ENCODE measurements at places on chromosomes 6 and 20.

DNA sequence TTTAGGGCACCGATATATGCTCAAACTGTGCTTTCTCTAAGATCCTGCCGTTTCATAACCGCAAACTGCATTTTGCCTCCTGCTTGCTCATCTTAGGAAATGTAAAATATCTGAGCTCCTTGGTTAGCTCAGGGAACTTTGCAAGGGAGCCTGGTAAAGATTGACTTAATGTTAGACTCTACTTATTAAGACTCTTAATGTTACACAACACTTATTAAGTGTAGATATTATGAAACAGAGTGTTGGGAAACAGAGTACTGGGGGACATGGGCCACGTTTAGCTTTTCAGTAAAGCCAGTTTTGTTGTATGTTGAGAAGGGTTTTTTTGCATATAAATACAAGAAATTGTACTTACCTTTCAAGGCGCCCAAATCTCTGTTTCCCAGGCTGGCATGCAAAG lies 1.9 kb downstream of the LTV1 start:
- no peak for DNase-seq

- DNase-seq: no peak
Measured at GRCh38 chr6:16168121-16168520, 39.2 kb downstream of the MYLIP start.

GRCh38 chr6:43149265-43149664 lies 21.8 kb upstream of the SRF start:
- DNase-seq: no peak

- DNase-seq: no peak
Measured at GRCh38 chr6:155325700-155326516, 11.6 kb upstream of the TFB1M start.

DNA sequence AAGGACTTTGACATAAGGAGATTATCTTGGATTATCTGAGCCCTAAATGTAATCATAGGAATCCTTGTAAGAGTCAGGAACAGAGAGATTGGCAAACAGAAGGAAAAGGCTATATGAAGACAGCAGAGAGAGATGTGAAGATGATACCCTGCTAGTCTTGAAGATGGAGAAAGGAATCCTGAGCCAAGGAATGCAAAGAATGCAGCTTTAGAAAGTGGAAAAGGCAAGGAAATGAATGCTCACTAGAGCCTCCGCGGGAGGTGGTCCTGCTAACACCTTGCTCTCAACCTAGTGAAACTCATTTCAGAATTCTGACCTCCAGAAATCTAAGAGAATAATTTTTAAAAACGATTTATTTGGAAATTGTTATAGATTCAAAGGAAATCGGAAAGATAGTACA lies 117.1 kb downstream of the TBXT start:
- no peak for DNase-seq

GRCh38 chr6:168061269-168062210 lies 17.5 kb downstream of the FRMD1 start:
- no peak for DNase-seq

- no peak for DNase-seq
Measured at GRCh38 chr20:23634985-23635767, 2.6 kb downstream of the CST3 start.

DNA sequence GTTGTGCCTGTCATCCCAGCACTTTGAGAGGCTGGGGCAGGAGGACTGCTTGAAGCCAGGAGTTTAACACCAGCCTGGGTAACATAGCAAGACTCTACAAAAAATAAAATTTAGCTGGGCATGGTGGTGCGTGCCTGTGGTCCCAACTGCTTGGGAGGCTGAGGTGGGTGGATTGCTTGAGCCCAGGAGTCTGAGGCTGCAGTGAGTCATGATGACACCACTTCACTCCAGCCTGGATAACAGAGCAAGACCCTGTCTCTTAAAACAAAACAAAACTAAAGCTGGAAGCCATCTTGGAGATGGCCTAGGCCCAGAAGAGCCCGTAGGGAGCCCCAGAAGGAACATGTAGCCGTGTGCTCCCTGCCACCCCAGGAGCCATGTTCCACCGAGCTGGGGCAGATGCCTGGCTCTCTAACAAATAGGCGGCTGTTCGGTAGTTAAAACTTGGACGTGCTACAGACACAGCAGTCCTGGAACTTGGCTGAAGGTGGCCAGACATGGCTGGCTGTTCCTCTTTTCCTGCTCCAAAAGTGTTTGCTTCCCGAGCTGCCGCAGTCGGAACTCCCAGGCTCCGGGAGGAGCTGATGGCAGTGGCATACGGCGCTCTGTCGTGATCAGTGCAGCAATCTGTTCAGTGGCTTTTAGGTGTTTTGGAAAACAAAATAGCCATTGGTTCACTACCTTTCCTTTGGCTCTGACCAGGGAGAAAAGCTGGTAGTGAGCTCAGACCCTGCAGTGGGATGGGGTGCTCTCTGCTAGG lies 37.0 kb downstream of the DYNLT1 start:
- peak; percentile 79 for DNase-seq

GRCh38 chr6:109327959-109328358 lies 54.3 kb downstream of the CD164 start:
- no peak for DNase-seq

DNA sequence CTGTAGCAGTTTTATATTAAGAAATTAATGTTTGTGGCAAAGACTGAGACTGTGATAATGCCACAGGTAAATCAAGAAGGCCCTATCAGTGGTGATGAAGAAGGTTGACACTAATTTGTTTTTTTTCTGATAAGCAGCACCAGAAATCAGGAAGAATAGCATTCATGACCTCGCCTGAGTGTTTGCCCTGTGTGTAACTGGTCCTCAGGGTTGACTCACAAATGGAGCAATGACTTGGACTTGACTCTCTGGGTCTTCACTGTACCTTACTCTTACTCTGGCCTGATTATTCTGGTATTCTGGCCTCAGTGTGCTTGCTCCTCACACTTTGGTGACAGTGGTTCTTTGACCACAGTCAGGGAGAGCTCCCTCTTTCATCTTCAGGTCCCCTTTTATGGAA lies 243.9 kb downstream of the HAO1 start:
- no peak for DNase-seq

- no peak for DNase-seq
Measured at GRCh38 chr6:193773-194310, 98.4 kb upstream of the DUSP22 start.

GRCh38 chr20:8997701-8998117 lies 71.2 kb upstream of the PLCB4 start:
- no peak for DNase-seq

- DNase-seq: no peak
Measured at GRCh38 chr6:156989159-156989806, 212.1 kb downstream of the ARID1B start.

GRCh38 chr20:51938559-51939258 lies 136.4 kb upstream of the SALL4 start:
- DNase-seq: no peak

DNA sequence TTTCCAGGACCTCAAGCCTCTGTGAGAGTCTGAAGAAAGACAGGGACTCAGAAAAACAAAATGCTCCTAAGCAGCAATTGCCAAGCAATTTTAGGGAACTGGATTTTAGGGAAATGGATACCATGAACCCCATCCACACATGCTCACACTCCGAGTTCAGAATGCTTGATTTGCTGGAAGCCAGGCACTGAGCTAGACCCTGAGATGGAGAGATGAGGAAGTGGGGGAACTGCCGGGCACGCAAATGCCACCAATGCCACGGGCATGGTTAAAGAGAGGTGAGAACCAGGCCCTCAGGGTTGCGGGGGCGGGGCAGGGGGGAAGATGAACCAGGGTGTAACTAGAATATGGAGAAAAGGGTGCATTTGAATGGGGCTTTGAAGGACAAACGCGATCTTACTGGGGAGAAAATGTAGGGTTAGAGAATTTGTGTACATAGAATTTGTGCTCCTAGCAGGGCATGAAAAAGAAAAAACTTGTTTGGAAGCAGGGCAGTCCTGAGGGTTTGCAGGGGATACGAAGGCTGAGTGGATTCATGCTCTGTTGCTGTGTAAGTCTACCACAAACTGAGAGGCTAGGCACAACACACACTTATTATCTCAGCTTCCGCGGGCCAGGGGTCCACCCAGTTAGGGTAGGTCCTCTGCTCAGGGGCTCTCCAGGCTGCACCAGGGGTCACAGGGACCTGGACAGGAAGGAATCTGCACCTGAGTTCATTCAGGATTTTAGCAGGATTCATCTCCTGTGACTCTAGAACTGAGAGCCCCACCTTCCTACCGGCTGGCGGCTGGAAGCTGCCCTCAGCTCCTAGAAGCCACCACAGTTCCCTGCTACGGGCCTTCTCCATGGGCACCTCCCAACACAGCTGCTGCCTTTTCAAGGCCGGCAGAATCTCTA lies 108.0 kb downstream of the SNX5 start:
- DNase-seq: peak; percentile 4

GRCh38 chr20:16898433-16898832 lies 150.3 kb downstream of the OTOR start:
- no peak for DNase-seq

DNA sequence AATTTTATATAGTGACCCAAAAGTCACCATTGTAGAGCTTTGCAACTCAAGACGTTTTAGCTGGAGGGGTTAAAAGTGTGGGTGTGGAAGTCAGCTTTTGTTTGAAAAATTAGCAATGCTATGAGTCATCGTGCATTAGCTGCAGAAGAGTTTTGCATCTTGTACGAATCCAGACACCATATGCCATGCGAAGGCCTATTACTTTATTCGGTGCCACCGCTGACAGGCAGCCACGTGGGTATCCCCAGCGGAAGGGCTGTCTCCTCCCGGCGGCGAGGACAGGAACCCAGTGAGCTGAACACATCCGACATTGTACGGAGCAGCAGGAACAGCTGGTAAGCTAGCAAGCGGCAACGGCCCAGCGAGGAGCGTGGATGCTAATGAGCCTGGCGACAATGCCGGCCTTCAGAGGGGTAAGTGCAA lies 84.4 kb downstream of the INSM1 start:
- peak; percentile 45 for DNase-seq

GRCh38 chr6:156910938-156911337 lies 133.8 kb downstream of the ARID1B start:
- DNase-seq: no peak

- no peak for DNase-seq
Measured at GRCh38 chr20:41242807-41243206, 74.7 kb downstream of the ZHX3 start.

DNA sequence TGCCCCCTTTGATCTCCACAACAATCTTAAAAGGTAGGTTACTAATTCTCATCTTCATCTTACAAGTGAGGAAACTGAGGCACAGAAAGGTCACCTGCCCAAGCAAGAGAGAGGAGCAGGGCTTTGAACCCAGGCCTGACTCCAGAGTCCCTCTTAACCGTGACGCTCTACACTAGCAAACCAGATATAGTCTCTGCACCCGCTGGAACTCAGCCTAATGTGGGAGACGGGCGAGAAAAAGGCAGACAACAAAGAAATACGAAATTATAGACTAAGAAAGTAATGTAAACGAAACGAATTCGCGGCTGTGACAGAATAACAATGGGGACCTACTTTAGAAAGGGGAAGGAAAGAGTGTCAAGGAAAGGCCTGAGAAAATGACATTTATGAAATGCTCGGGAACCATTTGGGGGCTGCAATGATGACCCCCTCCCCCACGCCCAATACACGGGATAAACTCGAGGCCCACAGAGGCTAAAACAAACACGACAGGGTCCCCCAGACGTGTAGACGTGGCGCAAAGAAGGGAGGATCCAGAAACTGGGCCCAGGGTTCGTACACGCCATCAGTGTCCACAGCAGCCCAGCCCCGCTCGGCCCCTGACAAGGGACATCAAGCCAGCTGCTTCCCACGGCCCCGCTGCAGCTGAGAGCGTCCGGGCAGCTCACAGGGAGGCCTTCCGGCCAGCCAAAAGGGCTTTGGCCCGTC lies 637 bp downstream of the TRPC4AP start:
- DNase-seq: no peak

- DNase-seq: no peak
Measured at GRCh38 chr6:1689141-1689540, 79.4 kb downstream of the FOXC1 start.

- DNase-seq: peak; percentile 41
Measured at GRCh38 chr6:127267646-127268625, 1.3 kb downstream of the RNF146 start.

DNA sequence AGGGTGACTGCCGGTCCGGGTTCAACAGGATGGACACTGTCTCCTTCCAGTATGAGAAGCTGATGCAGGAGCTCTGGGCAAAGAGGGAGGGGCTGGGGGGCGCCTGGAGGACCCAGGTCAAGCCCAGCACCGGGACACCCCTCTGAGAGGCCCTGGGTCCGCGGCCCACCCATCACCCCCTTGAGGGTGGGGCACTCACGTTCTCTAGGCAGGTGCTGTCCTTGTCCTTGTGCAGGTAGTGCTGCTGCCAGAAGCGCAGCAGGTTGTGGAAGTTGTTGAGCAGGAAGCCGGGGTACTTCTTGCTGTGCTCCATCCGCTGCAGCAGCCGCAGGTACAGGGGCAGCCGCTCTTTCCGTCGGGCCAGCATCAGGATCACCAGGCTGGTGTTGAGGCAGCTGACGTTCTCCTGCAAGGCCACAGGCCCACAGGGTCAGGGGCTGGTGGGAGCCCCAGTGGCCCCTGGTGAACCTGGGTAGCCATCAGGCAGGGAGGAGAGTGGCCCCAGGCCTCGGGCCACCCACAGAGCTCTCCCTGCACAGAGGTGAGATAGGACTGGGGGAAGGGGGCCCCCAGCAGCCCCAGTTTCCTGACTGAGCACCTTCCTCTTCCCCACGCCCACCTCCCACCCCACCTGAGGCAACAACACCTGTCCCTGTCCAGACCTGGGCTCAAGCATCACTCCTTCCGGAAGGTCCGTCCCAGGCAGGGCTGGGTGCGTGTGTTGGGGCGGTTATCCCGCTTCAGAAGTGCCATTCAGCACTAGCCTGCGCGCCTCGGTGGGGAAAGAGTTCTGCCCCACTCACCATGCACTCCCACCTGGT lies 47.8 kb downstream of the MYH7B start:
- DNase-seq: no peak

DNA sequence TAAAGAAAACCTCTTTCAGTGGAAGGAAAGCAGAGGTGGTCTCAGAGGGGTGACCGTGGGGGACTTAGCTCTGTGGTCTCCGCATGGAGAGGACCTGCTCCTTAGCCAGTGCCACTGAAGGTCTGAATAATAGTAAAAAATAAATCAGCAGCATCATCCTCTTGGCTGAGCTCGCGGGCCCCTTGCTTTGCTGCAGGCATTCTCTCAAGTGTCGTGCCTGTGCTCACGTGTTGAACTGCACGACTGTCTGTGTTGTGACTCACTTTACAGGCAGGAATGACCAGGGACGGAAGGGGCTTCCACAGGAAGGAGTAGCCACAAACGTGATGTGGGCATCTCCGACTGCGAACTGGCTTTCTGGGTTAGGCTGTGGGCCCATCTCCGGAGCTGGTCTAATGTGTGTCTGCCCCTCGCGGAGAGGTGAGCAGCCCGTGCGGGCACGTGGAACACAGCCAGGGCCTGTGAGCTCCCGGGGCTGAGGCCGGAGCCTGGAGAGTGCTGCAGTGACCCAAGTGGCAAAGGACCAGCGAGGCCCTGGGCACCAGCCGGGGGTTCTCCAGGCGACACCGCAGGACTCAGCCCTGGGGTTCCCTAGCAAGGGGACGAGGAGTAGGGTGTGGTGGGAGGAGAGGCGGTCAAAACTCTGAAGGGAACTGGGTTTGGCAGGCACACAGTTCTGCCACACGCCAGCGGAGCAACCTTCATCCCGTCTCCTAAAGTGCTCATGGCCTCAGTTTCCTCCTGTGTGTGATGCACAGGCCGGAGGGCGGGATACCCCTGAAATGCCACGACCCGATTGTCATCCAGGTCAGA lies 89.2 kb downstream of the RAMACL start:
- no peak for DNase-seq
